ENCODE measurements at places on chromosomes 3 and 15.

- DNase-seq = no peak
These were observed 48.6 kb downstream of the FOXL2 start for GRCh38 chr3:138898301-138898700.

GRCh38 chr3:123448536-123449101, at the start of gene ADCY5:
Gene ADCY5, minus strand, starts transcription at chr3:123449090. Its CDS starts 545 bp downstream, at chr3:123448545.
- DNase-seq = no peak

DNA sequence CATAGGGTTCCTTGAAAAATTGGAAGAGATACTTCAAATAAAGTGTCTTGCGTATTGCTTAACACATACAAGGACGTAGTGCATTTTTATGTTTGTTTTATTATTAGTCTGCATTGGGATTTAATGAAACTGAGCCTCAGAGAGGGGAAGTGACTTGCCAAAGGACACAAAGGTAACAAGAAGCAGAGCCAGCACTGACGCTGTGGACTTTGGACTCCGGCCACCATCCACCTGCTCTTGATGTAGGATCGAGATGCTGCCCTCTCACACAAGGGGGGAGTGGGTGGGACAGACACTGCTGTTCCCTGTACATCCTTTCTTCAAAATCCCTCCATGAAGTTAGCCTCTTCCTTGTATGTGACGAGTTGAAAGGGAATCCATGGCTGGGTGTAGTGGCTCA, 435.4 kb upstream of the RGMA start:
- DNase-seq = no peak

DNA sequence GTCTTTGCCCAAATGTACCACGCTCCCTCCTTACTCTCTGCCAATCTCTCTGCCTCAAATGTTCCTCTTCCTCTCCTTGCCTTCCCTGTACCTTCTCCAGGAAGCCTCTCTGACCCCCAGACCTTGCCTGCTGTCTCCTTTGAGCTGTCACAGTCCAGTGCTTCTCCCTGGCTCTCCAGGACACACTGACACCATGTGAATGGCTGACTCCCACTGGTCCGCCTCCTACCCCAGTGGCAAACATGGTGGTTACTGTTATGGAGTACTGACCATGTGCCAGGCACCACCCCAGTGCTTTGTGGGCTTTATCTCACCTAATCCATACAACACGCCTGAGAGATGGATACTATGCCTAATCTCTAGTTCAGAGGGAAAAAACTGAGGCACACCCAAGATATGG, 141.9 kb downstream of the TPRA1 start:
- peak; percentile 10 for DNase-seq

- no peak for DNase-seq
These were observed 5.8 kb upstream of the MEX3B start for GRCh38 chr15:82051664-82052063.

DNA sequence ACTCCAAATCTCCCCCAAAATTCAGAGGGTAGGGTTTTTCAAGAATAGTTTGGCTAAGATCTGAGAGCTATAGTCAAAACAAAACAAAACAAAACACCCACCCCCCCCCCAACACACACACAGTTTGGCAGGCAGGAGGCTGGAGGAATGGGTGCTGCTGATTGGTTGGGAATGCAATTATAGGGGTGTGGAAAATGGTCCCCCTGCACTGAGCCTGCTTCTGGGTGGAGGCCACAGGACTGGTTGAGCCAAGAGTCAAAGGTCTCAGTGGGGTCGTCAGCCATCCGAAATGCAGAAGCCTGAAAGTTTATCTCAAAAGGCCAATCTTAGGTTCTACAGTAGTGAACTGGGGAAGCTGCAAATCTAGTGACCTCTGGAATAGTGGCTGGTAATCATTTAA, 2.5 kb upstream of the HACD2 start:
- peak; percentile 31 for DNase-seq

- DNase-seq = no peak
These were observed 1.9 kb downstream of the CRABP1 start for GRCh38 chr15:78342021-78342420.

DNA sequence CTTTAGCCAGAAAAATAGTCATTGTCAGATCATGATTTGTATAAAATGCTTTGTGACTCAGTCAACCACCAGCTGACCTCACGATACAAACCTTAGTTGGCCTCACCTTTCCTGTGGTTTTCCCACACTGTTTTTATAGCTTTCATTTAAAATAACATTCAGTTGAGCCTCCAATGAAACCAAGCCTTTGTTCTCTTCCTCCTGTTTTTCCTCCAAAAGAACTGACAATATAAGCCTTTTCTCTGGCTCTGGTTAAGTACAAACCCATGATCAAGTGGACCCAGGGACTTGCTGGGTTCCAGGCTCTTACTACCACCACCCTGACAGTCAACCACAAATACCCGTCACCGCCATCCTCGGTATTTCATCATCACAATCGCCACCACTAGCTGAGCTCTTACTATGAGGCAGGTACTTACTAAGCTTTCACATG, 81.7 kb downstream of the TAMM41 start:
- DNase-seq = no peak

GRCh38 chr3:48661501-48662144, 1.1 kb downstream of the CELSR3 start:
- peak; percentile 86 for DNase-seq

GRCh38 chr3:154718053-154718452, 288.1 kb upstream of the GPR149 start:
- DNase-seq = no peak

GRCh38 chr3:15453501-15453900, 26.1 kb downstream of the EAF1 start:
- no peak for DNase-seq

DNA sequence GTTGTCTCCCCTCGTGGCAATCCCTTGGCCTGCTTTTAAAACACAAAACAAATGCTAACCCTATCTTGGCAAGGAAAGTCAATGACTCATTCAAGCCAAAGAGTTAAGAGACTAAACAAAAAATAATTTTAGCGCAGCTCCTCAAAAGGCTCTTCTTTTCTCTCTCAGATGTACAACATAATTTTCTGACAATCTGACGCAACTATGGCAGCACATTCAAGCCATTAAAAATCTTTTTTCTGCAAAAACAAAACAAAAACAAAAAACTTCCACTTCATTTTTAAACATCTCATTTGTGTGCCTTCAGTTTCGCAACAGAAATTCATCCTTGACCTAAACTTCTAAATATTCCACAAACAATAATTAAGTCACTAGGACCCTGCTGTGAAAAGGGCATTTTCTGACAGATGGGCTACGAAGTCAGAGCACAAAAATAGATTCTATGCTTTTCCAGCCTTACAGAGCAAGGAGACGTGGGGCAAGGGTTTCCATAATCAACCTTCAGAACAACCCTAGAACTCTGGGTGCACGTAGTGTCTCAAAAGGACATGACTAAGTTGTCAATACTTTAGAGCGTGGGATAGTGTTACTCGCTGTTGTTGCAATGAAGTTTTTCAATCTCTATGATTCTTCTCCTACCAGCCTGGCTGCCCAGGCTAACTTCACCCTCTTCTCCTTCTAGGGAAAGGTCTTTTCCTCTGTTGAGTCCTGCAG, 84.3 kb downstream of the MB21D2 start:
- DNase-seq = no peak

DNA sequence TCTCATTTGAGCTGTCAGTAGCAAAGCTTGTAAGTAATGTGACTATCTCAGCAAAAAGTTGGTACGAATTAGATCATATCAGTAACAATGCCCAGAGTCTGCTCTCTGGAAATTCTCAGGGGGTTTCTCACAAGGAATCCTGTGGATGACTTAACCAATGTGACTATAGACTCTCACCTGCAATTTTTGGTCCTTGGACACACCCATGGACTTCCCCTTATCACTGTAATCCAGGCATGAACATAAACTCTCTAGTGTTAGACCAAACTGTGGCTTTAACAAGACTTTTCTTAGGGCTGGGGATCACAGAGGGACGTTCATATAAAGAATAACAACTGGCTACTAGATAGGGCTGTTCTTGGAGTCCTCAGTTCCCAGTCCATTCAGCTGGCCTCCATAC, 3.9 kb upstream of the ZNF80 start:
- no peak for DNase-seq

DNA sequence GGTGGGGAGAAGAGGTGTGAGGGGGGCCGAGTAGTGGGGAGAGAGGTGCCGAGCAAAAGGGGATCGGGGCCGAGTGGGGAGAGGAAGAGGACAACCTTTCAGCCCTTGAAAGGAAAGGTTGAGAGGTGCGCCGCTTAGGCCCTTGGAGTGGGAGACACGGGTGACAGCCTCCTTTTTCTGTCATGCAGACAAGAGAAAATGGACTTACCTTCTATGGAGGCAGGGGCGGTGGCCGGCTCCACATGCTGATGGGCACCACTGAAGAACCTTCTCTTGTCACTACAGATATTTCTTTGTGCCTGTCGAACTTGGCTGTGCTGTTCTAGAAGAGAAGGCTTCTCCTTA, 421 bp downstream of the KLHL18 start:
- DNase-seq = peak; percentile 76

- no peak for DNase-seq
These were observed 80.7 kb downstream of the GPR156 start for GRCh38 chr3:120204338-120204737.

DNA sequence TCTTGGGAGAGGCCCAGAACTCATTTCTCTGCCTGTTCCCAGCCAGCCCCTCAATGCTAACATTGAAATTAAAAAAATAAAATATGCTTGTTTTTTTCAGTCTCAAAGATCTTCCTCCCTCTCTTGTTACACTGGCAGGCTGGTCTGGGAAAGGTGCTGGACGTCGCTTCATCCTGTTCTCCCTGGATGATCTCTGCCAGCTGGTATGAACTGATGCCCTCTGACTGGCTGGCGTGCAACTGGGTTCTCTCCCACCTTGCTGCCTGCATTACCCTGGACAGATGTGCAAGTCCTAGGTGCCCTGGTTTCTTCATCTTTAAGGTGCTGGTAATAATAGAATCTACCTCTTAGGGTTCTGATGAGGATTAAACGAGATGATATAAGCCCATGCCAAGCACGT, 263.9 kb upstream of the PROK2 start:
- DNase-seq = no peak

DNA sequence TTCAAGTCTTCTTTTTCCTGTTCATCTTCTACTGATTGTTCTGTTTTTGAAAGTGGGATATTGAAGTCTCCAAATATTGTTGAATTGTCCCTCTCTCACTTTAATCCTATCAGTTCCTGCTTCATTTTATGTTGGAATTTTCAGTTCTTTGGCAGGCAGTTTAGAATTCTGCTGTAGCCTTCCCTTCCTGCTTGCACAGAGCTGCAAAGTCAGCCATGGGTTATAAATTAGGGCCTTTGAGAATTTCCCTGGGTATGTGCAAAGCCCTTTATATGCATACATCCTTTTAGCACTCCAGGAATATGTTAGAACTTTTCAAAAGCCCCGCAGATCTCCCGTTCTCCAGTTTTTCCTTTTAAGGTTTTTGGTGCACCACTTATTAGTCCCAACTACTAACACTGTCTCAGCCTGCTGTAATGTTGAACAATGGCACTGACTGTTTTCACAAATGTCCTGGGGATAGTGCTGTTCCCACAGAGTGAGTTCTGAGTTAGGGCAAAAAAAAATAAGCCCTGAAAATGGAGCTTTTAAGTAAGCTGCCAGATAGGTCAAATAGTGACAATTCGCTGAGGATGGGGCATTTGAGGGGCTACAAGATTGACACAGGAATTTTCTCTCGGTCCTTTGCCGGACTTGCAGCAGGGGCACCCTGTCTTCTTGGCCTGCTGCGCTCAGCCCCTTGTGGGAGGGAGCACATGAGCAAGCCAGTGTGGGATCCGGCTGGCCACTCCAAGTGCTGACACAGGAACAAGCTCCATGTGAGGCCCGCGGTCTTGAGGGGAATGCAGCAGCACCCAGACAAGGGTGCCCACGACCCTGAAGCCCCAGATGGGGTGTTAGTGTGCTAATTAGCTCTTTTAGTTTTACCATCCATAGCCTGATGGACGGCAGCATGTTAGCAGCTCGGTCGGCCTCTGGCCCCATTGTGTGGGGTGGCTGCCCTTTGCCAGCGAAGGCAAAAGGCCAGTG, 96.0 kb downstream of the VPS8 start:
- no peak for DNase-seq

DNA sequence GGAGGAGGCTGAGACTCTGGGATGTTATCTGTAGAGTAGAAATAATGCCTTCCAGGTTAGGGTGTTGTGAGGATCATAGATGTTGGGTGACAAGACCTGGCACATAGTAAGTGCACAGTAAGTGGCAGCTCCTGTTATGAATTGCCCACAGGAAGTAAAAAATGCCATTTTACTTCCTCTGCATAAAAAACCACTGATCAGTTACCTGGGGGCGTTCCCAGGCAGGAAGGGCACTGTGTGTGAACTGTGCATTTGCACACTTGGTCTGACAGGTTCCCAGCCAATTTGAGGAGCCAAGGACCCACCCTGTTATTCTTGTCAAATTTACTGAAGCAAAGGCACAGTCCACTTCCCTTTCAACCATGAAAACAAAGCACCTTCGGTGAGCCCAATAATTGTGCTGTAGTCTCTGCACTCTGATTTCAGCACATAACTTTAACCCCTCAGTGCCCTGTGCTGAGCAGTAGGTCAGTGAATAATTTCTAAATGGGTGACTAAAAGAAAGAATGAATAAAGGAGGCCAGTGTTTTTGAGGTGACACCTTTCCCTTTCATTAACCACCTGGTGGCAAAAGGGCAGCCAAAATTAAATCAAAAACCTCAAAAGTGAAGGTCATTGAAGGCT, 85.8 kb upstream of the ARHGEF3 start:
- no peak for DNase-seq

DNA sequence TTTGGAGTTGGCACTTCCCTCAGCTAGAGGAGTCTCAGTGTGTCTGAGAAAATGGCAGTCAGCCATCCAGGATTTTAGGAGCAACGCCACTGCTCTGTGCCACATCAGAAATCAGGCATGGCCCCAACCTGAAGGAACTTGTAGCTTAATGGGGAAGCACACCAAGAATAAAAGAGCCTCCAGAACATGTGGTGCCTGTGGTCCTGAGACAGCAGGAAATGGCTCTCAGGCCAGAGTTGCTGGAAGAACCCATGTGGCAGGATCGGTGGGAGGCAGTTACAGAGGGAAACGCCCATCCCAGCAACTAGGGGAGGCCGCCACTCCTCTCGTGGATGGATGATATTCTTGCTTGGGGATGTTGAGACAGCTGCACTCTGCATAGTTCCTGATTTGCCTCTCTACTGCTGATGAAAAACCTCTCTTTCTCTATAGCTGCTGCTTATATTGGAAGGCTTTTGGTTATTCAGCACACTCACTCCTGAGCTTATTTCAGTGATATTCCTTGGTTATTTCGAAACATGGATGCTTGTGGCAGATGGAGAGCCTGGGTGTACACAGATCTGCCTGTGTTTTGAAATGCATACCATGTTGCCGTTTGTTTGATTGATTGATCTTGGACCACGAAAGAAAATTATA, 52.4 kb downstream of the KLHL25 start:
- no peak for DNase-seq

GRCh38 chr3:10273702-10274305, 18.9 kb downstream of the GHRL start:
- no peak for DNase-seq

DNA sequence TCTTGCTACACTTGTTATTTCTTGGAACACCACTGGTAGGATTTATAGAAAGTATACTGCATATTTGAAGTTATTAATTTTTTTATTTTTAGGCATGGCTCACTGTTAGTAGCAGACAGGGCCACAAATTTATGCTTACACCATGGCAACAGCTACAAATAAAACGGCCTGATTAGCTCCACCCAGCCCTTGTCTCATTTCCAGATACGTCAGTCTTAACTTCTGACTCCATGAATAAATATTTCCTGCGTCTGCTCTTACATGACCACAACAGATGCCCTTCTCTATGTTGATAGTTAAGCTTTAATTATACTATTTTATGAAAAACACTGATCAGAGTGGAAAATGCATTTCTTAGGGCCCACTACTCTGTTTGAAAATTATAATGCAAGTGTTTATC, 62.3 kb upstream of the CPOX start:
- no peak for DNase-seq

GRCh38 chr3:6540981-6541380, 319.9 kb upstream of the GRM7 start:
- DNase-seq = no peak
